ELR (cell line): ENCODE measurements at places on chromosomes 4 and X.

DNA sequence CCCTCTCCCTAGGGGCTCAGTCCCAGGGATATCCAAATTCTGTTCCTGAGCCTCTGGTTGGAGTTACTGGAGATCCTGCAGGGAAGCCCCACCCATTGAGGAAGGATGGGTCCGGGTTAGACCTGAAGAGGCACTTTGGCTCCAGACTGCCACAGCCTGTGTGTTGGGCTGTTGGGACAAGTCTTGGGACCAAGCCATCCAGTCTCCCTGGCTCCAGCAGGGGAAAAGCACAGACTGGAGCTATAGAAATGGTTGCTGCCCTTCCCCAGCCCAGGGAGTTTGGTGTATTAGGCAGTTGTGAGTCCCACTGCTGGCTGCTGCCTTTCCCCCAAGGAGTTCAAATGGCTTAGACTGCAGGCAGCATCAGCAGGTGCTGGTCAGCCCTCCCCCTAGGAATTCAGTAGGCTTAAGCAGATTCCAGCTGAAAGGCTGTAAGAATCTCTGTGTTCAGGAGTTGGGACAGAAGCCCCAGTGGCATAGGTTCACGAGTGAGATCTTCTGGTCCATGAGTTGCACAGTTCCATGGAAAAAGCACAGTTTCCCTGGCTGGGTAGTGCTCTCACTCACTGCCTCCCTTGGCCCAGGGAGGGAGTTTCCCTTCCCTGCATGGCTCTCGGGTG lies 344.0 kb upstream of the EPHA5 start:
- no peak for DNase-seq

- DNase-seq, result peak; percentile 54
Measured at GRCh38 chr4:18844726-18845125, 823.2 kb upstream of the LCORL start.

DNA sequence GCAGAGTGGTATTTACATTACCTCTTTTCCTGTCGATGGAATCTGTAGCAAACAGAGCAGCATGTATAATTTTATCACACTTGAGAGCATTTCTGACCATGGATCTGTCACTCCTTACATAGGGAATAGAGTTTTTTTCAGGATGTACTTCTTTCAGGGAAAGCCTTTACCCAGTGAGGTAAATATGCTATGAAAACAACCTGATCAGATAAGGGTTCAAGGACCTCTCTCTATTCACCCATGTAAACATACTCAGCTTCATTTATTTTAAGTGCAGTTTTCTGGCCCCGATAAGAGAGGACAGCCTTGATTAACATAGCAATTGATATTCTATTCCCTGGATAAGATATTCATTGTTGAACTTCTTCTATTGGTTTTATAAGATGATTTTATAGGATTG lies 87.3 kb upstream of the ESX1 start:
- DNase-seq, result no peak

DNA sequence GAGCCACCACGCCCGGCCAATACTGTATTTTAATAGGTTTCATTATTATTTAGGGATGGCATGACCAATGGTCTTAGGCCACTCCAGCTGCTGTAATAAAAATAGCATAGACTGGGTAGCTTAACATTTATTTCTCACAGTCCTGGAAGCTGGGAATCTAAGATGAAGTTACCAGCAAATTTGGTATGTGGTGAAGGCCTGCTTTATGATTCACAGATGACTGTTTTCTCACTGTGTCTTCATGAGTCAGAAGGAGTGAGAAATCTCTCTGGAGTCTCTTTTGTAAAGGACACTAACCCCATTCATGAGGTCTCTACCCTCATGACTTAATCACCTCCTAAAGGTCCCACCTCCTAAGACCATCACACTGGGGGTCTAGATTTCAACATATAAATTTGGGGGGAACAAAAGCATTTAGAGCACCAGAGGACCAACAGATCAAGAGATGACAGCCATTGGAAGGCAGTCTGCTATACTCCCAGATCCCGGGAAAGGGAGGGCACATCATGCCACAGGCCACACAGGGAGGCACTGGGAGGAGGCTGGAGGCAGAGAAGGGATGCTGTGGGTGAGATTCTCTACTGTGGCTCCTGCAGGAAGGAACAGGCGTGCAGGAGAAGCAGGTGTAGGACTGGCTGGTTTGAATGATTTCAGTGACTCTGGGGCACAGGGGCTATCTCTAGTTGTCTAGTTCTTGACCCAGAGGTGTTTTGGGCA lies 335.8 kb upstream of the SFRP2 start:
- peak; percentile 23 for DNase-seq

- peak; percentile 67 for DNase-seq
Measured at GRCh38 chrX:13489454-13489853, 79.9 kb upstream of the EGFL6 start.

- peak; percentile 23 for DNase-seq
Measured at GRCh38 chrX:108362026-108362425, 76.2 kb downstream of the COL4A6 start.

DNA sequence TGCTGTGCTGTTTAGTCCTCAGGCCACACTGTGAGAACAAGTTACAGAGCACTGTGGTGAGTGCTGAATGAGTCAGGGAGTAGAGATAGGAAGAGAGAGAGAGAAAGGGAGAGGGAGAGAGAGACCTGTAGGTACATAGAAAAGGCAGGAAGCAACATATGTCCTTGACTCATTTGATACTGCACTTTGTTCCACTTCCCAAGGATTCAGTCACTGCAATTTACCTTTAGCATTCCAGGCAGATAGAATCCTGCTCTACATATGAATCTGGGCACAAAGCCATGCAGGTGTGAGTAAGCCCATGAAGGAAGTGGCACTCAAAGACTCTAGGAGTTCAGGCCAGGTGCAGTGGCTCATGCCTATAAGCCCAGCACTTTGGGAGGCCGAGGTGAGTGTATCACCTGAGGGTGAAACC lies 1.0 kb upstream of the DAPP1 start:
- peak; percentile 64 for DNase-seq

DNA sequence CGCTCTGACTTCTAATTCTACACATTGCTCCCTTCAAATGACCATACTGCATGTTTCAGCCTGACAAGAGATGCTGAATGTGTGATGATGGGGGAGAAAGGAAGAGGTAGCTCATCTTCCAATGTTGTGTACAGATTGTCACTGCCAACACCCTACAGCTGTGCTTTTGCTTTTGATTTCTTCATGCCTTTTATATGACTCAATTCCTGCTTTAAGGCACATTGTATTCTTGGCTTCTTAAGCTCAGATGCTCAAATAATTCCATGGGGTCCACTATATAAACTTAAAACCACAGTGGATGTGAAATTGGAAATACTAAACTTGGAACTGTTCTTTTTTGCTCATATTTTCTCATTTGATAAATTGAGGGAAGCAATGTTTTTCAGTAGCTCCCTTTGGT lies 183.2 kb upstream of the WDFY3 start:
- DNase-seq, result peak; percentile 22

DNA sequence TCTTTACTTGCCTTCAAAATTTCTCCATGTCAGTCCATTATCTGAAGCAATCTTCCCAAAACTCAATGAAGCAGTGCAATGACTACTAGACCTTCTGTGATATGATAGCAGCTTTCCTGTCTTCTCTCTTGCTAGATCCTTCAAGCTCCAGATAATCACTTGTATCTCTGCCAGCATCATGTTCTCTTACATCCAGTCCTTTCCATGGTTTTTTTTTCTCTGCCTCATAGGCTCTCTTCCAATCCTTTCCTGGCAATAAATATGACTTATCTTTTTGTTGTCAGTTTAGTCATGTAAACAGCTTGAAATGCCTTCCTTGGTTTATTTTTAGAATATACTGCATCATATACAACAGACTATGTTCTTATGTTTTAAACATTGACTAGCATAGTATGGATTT lies 193.5 kb downstream of the CFAP299 start:
- peak; percentile 1 for DNase-seq

DNA sequence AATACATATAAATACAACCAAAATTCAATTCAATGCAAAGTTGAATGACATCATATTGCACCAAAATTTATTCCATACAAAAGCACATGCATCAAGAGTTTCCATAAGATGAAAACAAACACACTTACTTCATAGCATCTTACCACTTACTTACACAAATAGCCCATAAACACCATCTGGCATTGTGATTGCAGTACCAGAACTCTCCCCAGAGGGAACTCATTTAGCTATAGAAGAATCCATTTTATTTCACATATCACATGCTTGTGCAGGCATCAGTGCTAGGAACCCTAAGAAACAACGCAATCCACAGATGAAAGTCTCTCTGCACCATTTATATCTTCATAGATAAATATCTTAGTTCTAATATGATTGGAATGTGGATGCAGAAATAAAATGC lies 77.9 kb downstream of the SLC7A11 start:
- no peak for DNase-seq

DNA sequence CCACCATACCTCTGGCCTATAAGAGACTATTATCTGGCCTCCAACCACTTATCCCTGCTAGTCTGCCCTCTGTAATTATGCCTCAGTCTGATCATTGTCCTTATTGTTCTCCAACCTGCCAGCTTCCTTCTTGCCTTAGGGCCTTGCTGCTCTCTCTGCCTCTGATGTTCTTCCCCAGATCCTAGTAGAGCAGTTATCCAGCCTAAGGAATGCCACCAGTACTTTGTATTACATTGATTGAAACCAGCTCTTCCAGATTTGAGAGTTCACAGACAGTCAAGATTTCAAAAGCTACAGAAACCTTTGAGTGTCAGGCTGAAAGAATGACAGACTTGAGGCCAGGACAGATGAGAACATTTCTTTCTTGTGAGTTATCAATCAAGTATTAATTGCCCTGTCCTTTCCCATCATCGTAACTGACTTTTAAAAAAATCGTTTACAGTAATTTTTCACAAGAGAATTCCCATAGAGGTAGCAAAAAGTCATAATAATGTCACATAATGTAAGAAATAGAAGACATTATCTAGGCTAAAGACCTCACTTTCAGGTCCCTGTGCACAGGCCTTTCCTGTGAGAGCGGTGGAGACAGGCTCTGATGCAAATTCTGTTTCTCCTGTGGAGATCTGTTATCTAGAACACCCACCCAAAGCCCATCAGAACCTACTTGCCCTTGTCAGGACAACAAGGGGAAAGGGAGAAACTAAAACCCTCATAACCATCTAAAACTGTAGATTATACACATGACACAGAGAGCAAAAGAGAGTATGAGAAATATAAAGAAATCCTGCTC lies 64.1 kb upstream of the GUCY1A1 start:
- DNase-seq, result no peak

DNA sequence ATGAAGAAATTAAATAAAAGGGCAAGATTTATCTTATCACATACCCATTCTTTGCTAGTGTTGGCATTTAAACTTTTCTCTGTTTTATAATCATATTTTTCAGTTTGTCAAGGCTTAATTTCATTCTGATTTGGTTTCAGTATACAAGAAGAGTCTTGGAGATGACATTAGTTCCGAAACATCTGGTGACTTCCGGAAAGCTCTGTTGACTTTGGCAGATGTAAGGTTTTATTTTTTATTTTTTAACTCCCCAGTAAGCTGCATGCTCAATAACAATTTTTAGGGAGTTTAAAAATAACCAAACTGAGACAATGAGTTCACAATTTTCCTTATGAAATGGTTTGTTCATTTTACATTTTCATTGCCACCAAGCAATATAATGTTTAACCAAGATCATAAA lies 39.8 kb downstream of the ANXA3 start:
- no peak for DNase-seq

DNA sequence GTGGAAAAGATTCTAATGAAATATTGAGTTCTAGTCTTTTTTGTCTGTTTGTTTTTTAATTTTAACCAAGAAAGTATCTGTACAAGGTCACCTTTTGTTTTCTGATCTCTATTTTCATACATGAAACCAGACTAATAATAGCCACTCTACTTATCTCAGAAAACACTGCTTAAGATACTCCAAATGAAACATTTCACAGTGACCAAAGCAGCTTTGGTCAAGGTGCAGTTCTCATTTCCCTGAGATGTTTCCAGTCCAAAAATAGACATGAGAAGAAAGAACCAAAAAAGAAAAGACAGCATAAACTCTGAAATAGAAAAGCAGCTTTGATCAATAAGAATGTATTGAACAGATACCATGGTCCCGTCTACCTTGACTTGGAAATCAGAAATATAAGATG lies 782.8 kb downstream of the RAB28 start:
- DNase-seq, result no peak

DNA sequence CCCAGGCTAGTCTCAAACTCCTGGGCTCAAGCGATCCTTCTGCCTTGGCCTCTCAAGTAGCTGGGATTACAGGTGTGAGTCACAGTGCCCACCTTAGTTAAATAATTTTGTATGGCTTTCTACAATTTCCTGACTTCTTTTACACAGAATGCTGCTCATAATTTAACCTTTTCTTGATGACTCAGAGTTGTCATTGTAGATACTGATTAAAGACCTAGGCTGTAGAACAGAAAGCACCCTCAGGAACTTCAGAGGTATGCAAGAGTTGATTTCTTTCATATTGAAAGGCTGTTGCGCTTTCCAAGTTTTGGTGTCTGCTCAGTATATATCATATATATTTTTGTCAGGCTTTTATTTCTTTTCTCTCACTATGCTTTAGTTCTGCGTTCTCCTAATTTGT lies 21.1 kb upstream of the GPR34 start:
- peak; percentile 1 for DNase-seq
